ENCODE measurements at places on chromosomes 7 and 10.

GRCh38 chr7:150412518-150413488, 33.7 kb downstream of the ZNF775 start:
- DNase-seq: no peak

DNA sequence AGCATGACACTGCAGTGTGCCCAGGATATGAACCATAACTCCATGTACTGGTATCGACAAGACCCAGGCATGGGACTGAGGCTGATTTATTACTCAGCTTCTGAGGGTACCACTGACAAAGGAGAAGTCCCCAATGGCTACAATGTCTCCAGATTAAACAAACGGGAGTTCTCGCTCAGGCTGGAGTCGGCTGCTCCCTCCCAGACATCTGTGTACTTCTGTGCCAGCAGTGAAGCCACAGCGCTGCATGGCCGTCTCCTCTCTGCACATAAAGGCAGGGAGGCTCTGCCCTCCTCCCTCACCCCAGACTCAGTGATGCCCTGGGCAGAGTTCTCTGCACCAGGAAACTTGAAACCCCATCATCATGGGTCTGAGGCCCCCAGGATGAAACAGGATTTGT, 70.7 kb upstream of the PRSS58 start:
- no peak for DNase-seq

- DNase-seq: no peak
Measured at GRCh38 chr7:26144184-26145080, 7.6 kb upstream of the NFE2L3 start.

- DNase-seq: no peak
Measured at GRCh38 chr7:104264285-104264684, 56.5 kb upstream of the ORC5 start.

DNA sequence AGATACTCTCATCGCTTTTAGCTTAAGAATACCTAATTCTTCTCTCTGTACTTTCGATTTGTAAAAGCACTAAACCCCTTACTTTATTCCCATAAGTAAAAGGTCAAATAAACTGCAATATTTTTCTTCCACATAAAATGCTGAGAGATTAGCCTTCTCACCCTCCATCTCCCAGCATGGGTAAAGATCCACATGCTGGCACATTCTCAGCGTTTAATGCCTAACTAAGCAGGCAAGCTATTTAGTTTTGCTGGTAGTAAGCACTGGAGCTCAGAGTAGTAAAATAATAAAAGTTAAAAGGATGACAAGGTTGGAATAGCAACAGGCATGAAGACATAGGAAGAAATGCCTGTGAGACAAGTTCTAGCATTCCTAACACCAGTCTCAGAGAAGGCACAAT, 65.9 kb upstream of the NEBL start:
- DNase-seq: no peak

GRCh38 chr7:27031289-27032172, 64.3 kb downstream of the HOXA1 start:
- DNase-seq: no peak

- no peak for DNase-seq
Measured at GRCh38 chr10:45599021-45599603, 73.5 kb downstream of the ZFAND4 start.

DNA sequence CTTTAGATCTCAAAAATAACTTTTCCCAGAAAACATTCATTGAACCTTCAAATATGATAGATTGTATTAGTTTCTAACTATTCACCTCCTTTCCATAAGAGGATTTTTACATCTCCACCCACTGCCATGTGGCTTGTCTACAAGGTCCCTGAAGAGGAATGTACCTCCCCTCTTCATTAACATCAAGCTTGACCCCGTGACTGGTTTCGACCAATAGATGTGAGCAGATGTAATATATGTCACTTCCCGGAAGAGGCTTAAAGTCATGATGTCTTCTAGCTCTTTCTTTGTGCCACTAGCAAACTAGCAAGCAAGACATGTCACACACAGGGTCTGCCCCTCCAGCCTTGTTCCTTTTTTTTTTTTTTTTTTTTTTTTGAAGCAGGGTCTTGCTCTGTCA, 6.9 kb downstream of the BAZ1B start:
- no peak for DNase-seq

DNA sequence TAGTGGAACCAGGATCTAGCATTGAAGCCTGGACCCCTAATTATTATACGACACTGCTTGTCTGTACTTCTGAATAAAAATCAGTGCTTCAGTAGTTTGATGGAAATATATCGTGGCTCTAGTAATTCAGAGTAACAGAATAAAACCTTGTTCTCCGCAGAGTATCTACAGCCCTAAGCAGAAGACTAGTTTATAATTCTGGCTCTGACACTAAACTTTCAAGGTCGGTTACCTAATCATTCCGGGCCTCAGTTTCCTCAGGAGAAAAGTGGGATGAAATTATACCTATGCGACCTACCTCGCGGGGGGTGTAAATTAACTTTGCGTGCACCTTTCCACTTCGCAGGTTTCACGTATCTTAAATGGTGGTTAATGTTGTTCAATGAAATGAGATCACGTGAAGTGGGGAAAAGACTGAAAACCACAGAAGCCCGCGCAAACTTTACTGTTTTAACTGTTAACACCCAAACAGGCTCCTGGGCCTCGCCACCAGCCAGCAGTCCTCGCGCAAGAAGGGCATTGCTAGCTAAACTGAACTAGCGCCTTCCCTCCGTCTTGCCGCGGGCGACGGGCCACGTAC, 615 bp downstream of the THAP5 start:
- DNase-seq: no peak

DNA sequence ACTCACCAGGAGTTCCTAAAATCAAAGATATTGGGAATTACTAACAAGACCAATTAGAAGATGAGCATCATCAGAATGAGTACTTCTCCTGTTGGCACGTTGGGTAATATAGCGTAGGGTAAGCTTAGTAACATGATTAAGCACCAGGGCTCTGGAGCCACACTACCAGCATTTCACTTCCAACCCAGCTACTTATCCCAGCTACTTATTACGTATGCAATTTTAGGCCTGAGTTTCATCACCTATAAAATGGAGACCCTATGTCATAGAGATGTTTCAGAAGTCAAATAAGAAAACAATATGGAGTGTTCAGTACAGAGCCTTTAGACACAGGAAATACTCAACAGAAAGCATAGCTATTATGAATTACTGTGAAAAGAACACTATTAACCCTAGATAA, 19.0 kb downstream of the GDI2 start:
- DNase-seq: no peak

DNA sequence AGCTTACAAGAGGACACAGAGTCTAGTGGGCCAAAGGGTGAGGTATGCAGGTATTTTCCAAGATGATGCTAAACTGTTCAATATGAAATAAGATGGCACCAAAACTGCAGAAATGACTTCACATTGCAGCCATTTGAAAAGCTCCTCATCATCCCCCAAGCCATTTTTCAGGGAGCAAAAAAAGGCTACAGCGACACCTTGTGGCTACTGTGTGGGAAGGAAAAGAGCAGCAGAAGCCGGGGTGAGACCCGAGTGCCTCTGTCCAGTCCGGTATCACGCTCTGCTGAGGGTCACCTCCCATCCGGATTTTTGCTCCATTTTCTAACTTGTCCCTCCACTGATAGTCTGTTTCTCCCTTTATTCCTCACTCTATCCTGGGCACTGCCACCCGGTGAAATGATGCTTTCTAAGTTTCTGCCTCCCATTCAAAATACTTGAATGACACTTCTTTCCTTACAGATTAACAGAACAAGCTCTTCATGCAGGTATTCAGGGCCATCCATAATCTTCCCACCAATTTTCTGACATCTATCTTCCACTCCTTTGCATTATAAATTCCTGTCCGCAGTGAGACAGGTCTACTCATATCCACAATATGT, 220.2 kb downstream of the DGKI start:
- no peak for DNase-seq

GRCh38 chr7:45708046-45708950, 134.1 kb downstream of the ADCY1 start:
- DNase-seq: no peak

GRCh38 chr7:77799078-77799964, 748 bp downstream of the PHTF2 start:
- no peak for DNase-seq

DNA sequence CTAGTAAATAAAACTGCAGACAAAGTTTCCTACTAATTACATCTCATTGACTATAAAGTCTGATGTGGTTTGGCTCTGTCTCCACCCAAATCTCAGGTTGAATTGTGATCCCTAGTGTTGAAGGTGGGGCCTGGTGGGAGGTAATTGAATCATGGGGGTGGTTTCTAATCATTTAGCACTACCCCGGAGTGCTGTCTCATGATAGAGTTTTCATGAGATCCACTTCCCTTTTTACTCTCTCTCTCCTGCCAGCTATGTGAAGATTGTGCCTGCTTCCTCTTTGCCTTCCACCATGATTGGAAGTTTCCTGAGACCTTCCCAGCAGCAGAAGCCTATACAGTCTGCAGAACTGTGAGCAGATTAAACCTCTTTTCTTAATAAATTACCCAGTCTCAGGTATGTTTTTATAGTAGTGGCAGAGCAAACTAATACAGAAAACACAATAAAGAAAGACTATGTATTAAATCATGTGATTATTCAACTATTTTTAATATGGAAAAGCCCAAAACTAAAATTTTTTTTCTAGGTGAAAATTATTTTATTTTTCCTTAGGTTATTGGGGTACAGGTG, 232.1 kb downstream of the FZD1 start:
- DNase-seq: no peak

DNA sequence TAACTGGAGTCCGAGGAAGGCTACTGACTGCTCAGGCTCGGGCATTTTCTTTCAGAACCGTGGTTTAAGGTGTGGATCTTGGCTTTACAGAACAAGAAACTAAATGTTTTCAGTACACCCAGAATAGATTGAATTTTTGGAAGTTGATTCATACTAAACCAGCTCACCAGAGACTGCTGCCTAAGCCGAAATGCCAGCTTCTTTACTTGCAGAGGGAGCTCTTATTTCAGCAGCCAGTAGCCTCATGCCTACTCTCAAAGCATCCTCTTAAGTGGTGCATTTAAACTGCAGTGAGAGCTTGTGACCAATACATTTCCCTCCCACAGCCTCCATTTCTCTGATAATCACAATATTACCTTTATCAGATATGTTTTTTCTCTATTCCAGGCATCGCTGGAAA, 615.1 kb downstream of the SUGCT start:
- DNase-seq: no peak

DNA sequence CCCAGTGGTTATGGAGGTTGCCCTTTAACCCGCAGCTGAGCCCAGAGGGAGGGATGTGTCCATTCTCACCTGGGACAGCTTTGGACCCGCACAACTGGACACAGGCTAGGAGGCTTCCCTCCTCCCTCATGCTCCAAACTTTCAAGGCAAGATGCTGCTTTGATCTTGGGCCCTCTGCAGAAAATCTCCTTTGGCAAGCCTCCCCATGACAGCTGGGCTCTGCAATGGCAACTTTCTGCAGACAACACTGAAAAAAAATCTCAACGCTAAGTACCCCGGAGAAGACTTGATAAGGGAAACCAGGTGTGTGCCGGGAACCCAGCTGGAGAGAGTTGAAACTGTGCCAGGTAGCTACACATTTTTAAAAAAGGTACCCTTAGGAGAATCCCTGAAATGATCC, 610.1 kb downstream of the LRMDA start:
- DNase-seq: no peak

DNA sequence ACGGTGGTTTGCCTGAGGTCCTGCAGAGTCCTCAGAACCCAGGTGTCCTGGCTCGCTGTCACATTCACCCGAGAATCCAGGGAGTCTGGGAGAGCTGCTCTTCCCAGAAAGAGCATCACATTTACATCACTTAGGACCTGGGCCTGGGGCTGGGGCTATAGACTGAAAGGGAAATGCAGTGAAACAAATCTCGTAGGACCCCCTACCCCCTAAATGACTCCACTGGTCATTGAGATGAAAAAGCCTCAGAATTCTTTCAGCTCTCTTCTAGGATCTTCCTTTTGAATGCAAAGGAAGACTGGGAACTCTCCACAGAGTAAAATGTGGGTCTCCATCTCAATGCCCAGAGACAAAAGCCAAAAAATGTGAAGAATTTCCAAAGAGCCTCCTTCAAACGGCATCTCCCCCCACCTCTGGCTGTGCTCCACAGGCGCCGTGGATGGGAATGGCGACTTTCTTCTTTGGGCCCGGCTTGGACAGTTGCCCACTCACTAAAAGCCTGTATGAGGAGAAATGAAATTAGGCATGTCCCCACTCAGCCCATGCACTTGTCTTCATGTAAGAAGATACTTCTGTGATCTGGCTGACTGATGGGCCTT, 49.0 kb upstream of the PODXL start:
- DNase-seq: no peak

DNA sequence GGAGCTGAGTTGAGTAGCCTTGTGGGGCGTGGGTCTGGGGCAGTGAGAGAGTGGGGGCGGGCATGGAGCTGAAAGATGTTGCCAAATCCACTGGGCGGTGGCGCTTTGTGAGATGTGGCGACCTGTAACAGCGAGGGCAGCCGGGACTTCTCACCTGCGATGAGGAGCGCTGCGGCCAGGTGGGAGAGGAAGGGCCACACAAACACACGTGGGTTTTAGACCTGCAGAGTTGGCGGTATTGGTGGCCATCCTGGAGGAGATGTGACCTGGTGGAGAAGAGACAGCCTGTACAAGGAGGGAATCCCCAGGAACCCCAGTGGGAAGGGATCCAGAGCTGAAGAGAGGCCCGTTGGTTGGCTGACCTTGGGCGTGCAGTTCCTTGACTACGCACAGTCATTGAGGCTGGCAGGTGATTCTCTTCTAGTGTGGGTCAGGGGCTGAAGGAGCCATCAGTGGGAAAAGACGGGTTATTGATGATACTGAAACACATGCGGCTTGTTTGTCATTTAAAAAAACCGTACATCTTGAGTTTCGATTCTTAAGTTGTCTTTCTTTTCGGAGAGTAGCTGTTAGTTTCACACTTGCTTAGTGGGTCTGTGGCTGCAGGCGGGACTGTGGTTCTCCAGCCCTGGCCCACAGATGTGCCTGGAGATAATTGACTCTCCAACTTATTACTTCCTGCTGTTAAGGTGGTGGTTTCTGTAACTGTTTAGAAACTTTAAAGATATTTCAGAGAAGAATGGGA, 2.4 kb downstream of the CHST12 start:
- DNase-seq: no peak

GRCh38 chr10:68628576-68629127, 68.5 kb downstream of the TET1 start:
- DNase-seq: no peak

- DNase-seq: no peak
Measured at GRCh38 chr10:121532292-121532864, 65.9 kb downstream of the FGFR2 start.

- DNase-seq: no peak
Measured at GRCh38 chr10:69968830-69969229, 83.8 kb upstream of the MACROH2A2 start.

Data from esophagus squamous epithelium (tissue), 5 donors.